Stimulated activated CD8-positive, alpha-beta memory T cell treated with anti-CD3 and anti-CD28 coated beads, Interleukin-4, amount 100 ng/mL, for 1 hour (primary cell): ENCODE measurements at places on chromosomes 3 and 15.

DNA sequence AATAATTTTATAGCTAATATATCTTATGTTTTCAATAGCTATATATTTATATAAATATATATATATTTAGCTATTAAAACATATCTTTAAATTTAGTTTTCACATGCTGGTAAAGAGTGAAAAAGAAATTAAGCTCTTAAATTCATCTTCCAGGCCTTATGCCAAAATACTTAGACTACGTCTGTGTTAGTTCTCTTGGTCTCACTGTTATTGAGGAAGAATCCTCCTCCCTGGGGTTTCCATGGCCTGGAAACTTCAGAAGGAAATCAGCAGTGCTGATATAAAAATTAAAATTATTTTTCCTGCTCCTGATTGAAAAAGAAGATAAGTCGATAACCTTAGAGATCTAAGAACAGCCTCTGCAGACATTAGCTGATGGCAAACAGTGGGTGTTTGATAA lies 225.1 kb upstream of the LMCD1 start:
- no peak for DNase-seq

- no peak for DNase-seq
These were observed 8.2 kb upstream of the GRIP2 start for GRCh38 chr3:14548321-14548729.

DNA sequence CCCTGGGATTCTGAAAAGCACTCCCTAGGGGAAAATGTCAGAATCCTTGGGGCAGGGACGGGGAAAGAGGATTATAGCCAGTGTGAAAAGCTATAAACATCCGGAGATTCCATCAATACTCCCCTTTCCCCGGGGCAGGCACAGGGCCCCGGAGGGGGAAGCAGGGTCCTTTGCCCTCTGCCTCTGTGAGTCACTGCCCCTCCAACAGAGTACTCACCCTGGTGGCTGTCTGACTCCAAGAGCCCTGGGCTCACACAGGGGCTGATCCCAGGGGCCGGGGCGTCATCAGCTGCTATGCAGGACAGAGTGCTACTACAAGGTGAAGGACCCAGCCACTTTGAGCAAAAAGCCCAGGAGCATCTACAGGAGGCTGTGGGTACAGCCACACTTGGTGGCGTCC lies 133.0 kb upstream of the PRR20G start:
- DNase-seq: no peak

- DNase-seq: no peak
These were observed 200.3 kb upstream of the UMPS start for GRCh38 chr3:124529826-124530571.

DNA sequence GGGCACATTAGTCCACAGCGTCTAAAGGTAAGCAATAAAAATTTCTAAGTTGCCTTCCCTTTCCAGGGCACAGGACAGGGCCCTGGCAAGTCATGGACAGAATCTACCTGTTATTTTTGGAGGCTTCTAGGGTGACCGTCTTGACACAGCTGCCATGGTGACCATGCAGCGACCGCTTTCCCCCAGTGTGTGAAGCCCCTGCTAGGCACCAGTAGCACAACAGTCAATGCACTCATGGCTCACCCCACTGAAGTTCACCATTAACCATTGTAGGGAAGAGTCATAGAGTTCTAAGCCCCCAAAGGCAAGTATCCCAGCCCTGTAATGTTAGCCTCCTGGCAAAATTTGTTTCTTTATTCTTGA lies 43.8 kb upstream of the SLCO2A1 start:
- no peak for DNase-seq

DNA sequence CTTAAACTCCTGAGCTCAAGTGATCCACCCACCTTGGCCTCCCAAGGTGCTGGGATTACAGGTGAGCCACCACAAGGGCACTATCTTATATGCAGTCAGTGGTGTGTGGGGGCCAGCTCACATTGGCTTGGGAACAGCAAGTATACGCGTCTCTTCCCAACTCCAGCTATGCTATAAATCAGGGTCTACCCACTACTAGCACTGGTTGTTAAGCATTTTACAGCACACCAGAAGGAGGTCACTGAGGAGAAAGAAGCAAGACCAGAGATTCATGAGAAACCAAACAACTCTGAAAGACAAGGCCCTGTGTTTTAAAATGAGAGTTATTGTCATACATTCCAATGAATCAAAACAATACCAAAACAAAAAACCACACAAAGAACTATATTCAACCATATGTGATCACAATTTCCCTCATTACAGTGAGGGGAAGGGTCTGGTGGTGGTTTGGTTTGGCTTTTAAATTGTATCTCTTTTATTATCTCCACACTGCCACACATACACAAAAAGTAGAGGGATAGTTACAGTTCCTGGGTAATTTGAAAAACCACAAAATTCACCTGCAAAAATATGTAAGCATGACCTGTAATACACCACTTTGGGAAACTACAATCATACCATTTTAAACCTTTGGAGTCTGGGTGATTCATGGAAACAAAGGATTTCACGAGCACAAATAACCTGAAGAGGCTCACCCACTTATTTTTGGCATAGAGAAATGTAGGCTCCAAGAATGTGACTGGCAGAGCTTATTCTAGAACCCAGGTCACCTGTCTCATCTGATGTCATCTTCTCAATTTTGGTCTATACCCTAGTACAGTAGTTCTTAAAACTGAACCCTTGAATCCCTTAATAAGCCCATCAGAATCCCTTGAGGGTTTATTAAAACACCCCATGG lies 5.2 kb downstream of the MAGI1 start:
- DNase-seq: no peak
